ENCODE measurements at places on chromosomes 2 and 18.

DNA sequence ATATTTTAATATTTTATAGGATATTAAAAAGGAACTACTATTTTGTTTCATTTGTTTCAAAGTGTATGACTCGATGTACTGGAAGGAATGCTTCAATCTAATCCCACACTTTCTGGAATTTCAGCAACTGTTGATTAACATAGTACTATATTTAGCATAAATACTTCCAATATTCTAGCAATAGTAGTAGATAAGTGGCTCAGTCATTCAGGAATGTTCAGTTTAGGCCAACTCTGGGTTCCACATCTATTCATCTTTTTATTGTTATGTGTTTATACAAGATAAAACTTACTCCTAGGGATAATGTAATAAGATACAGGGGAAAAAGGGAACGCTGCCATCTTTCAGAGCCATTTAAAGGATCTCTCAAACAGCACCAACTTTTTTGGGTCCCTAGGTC, 22.3 kb upstream of the ORC2 start:
- DNase-seq = no peak

- DNase-seq = no peak
Measured at GRCh38 chr2:165185633-165186032, 18.2 kb downstream of the SCN3A start.

DNA sequence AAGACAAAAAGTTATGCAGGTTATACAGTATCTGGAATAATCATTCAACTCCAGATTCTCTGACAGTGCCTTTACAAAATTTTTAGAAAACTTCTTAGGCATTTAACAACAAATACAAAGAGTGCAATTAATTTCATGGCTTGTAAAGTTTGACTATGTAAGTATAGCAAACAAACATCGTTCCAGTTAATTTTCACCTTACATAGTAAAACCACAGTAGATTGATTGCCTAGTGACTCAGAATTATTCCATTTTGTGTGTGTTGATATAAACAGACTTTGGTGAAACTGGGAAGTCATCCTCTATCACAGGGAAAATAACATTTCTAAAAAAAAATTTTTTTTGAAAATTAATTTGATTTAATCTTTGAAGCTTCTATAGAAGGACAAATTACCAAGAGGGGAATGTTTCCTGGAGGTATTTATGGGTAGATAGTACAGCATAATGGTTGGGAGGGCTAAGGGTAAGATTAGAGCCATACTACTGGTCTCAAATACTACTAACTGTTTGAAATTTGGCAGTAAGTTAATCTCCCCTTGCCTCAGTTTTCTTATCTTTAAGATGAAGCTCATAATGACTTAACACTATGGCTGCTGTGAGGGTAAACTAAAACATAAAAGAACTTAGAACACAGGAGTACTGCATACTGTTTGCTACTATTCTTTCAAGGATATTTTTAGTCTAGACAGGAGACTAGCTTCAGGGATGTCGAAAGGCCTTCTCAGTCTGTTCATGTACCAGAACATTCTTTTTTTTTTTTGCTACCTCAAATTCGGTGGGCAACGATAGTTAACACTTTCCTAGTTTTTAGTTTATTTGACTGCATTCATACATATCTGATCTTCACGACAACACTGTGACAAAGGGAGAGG, 19.6 kb downstream of the NDUFAF7 start:
- DNase-seq = no peak

GRCh38 chr18:59918320-59918755, 18.5 kb downstream of the PMAIP1 start:
- DNase-seq = peak; percentile 42

DNA sequence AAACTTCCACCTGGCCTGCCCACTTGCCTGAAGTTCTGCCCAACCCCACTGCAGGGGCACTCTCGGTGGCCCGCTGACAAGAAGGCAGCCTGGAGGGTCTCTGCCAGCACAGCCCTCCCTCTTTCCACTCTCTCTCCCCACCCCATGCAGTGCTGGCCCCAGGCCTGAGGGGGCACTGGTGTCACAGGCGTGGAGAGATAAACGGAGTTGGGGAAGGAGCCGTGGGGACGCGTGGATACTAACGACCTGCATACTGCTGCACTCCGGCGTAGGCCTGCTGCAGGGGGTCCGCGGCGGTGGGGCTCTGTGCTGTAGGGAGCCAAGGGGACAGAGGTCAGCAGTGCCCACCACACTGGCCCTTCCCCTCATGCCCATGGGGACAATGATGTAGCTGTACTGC, 299.3 kb downstream of the CELF4 start:
- DNase-seq = no peak

- no peak for DNase-seq
Measured at GRCh38 chr2:1976728-1977416, 232.6 kb upstream of the PXDN start.

DNA sequence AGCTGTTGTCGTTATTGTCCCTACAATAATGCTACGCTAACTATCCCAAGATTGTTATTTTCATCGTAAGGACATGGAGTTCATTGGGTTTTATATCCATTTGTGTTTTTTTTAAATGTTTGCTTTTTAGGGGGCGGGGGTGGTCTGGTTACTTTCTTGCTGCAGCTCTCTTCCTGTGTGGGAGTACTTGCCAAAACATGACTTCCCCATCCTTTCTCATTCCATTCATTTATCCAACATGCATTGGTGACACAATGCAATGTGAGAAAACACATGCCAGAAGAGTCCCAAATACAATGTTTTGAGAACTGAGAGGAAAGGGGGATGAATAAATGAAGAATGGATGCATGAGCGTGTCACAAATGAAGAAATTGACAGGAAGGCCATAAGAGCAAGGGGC, 55.9 kb downstream of the E2F6 start:
- DNase-seq = no peak

DNA sequence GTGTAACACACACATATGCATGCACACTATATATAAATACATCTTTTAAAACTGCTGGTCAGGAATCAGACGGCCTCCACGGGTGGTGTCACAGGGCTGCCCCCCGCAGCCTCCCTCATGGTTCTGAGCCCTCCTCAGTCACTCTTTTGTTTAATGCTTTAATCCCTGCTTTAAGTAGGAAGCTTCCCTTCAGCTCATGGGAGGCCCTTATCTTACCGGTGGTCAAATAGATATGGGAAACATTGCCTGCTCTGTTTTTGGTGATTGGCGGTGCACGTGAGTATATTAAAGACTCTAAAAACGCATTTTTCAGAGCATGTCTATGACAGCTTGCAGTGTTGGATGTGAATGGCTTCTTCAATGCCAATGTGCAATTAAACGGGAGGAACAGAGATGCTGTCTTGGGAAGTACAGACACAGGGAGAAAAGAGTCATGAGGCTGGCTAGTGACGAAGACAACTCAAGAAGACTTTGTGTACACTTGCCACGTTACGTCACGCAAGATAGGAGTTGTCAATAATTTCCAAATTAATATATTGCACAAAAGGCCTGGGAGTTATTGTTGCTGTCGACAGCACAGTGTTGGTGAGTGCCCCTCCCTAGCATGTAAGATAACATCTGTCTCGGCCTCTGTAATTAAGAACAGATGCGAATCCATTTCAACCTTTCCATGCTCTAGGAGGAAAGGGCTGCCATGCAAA, 23.3 kb downstream of the GNLY start:
- no peak for DNase-seq

DNA sequence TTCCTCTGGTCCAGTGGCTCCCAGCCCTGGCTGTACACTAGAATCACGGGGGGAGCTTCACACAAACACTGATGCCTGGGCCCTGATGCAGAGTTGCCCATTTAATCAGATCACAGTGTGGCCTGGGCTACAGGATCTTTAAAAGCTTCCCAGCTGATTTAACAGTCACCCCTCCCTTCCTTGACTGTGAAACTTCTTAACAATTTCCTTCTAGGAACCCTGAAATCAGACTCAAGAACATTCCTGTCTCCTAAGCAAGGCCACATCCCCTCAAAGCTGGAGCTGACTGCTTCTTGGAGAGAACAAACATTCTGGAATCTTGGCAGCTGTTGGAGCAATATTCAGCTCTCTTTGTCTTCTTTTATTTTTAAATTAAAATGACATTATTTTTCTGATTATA, 88.7 kb downstream of the ADD2 start:
- DNase-seq = no peak

GRCh38 chr18:58335223-58335622, 291.2 kb downstream of the NEDD4L start:
- no peak for DNase-seq

DNA sequence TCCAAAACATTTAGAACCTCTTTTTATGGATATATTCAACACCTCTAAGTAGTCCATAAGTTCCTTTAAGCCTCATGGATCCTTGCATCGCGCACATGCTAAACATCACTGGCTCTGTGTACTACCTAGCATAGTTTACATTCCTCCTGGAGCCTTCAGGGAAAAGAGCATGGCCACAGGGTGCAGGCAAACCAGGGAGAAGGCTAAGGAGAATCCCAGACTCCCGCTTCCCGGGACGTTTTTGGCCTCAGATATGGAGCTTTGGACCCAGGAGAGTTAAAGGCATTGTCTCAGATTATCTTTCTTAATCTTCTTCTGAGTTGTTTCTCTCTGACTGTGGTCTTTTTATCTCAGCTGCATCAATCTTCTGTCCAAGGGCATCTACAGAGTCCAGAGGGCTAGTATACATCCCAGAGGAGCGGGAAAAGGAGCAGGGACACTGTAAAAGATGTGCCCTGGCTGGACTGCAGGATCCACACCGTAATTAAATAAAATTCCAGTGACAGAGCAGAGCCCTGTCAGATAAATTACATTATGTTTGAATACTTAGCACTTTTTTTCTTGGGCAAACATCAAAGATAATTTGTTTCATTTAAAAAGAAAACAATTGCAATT, 36.9 kb downstream of the RIT2 start:
- no peak for DNase-seq

GRCh38 chr18:32968248-32968647, 195.4 kb upstream of the KLHL14 start:
- DNase-seq = no peak

GRCh38 chr2:209323738-209324137, 100.1 kb upstream of the MAP2 start:
- no peak for DNase-seq

DNA sequence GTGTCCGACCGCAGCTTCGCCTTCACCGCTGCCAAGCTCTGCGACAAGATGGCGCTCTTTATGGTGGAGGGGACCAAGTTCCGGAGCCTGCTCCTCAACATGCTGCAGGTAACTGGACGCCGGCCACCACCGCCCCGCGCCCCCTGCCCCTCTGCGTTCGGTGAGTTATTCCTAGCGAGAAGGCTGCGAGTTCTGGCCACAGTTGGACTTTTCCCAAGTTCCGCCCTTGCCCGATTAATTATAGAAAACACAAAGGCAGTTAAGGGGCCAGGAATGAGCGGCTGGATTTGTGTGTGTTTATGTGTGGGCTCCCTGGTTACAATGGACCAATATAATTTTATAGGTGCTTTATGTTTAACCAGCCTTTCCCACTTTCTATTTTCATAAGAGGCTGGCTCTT, 189.2 kb downstream of the SMAD7 start:
- no peak for DNase-seq

- no peak for DNase-seq
Measured at GRCh38 chr18:73407506-73407905, 539.7 kb upstream of the NETO1 start.

- DNase-seq = no peak
Measured at GRCh38 chr2:121408641-121409040, 122.0 kb upstream of the RNU4ATAC start.

- DNase-seq = no peak
Measured at GRCh38 chr2:172674034-172674967, 61.3 kb upstream of the RAPGEF4 start.

- no peak for DNase-seq
Measured at GRCh38 chr2:106096299-106097037, 97.6 kb downstream of the UXS1 start.

GRCh38 chr2:52686935-52687334, 1080.7 kb upstream of the CHAC2 start:
- no peak for DNase-seq

DNA sequence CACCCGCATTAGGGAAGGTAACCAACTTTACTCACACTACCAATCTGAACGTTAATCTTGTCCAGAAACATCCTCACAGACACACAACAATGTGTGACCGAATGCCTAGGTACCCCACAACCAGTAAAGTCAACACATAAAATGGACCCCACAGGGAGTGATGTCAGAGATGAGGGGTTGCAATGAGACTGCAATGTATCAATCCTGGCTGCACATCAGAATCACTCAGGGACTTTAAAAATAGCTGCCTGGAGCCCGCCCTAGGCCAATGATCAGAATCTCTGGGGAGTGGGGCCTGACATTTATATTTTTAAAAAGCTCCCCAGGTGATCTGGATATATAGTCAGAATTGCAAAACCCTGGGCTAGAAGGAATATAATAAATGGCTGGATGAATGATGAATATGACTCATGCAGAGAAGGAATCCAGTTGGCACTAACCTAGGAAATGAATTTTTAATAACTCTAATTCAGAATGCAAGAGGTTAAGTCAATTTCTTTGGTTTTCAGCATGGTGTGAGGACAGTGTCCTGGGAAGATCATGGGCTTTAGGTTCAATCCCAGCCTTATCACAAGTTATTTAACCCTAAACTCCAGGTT, 92.8 kb downstream of the COLEC12 start:
- no peak for DNase-seq

- peak; percentile 51 for DNase-seq
Measured at GRCh38 chr2:120238728-120239487, 13.7 kb upstream of the RALB start.

DNA sequence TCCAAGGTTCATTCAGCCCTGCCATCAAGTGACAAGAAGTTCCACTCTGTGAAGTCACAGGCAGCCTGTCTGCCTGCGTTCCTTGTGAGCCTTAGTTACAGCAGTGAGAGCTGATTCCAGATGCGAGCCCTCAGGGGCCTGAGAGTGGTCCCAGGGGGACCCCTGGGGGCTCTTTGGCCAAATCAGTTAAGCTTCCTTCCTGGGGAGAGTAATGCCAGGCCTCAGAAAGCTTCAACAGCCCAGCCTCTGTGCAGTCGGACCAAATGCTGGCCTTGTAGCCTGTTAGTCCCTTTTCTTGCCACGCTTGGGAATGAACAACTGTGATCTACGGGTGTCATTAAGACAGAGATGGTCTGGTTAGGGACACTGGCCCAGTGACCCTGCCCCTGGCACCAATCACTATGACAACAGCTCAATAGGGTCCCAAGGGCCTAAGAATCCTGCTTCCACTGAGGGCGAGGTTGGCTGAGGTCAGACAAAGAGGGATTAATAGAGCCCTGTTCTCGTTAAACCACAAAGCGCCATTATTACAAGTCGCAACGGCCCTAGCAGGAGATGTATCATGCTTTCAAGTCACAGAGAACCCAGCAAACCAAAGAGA, 50.9 kb downstream of the HS1BP3 start:
- DNase-seq = no peak
